Prostate gland (tissue), 2 donors: ENCODE measurements at places on chromosomes 2 and 18.

GRCh38 chr2:236938126-236938525 lies 147.6 kb upstream of the COPS8 start:
- DNase-seq = no peak

GRCh38 chr2:71001981-71002570 lies 7.4 kb upstream of the TEX261 start:
- DNase-seq = no peak

DNA sequence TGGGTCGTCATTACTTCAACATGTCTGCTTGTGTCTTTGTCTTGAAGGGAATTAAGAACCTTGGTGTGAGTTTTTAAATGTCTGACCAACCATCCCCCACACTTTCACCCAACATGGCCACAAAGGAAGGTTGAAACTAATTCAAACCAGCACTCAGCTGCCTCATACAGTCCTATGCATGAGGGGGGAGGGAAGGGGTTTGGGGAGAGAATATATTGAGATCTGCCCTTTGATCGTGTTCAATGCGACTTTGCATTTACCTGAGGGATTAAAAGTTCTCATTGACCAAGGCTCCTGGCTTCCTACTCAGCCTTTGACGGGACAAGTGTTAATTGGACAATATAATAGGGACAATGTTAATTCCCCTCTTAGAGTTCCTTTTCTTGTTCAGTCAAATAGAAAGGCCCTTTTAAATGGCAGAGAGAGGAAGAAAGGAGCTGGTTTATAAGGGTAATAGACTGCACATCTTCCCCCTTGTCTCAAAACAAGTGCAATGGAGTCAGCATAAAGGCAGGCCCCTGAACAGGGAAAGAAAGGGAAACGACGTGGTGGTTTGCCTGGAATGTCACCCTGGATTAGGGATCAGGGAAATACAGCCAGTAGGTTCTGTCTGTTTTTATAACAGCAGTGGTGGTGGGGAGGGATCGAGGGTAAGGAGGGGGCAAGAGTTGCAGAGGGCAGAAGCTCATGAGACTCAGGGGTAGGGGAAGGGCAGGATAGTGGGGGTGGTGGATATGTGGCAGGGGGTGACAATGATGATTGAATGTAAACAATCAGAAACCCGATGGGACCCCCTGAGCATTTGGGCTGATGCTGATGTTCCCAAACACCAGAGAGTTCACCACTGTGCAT lies 198.7 kb downstream of the MYCN start:
- DNase-seq = no peak

- DNase-seq = no peak
Measured at GRCh38 chr2:84882775-84883550, 2.1 kb upstream of the TRABD2A start.

GRCh38 chr18:22439447-22439846 lies 21.7 kb upstream of the CTAGE1 start:
- no peak for DNase-seq

GRCh38 chr2:107025869-107026380 lies 140.0 kb upstream of the ST6GAL2 start:
- no peak for DNase-seq

GRCh38 chr2:120597595-120598193 lies 138.0 kb upstream of the GLI2 start:
- DNase-seq = no peak

DNA sequence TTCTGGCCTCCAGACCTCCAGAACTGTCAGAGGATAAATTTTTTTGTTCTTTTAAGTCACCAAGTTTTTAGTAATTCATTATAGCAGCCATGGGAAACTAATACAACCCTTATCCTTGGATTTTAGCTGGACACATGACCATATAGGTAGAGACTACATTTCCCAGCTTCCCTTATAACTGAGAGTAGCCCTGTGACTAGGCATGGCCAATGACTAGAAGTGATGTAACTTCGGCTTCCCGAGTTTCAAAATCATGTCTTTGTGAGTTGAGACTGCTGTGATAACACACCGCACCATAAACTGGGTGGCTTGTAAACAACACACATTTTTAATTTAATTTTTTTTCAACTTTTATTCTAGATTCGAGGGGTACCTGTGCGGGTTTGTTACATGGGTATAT lies 134.0 kb upstream of the SERTAD2 start:
- DNase-seq = no peak

- no peak for DNase-seq
Measured at GRCh38 chr18:76328140-76328539, 166.9 kb downstream of the ZNF516 start.

DNA sequence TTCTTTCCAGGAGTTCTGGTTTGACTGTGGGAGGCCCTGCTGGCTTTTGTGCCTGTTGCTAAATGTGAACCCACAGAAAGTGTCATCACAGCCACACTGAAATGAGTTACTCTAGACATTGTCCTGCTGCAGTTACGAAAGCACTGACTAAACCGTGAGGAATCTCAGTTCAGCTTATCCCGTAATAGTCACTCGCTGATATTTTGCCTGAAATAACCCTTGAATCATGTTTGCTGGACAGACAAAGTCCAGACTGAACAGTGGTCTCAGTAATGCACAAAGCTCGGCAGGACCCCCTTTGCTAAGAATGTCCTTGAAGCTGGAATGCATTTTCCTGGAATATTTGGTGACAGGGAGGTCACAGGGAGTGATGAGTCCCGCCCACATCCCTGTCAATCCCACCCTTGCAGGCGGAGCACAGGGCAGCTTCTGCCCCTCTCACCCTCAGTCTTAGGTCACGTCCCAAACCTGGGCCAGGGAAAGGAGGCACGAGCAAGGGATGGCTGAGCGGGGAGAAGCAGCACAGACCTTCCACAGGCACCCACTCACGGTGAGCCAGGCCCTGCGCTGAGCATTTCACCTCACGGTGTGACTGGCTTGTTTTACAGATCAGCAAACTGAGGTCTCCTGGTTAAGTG lies 53.4 kb downstream of the ADI1 start:
- no peak for DNase-seq
